HFFc6 (cell line): ENCODE measurements at places on chromosomes 6 and 20. TPM values are rescaled to one million over a fixed set of nuclear protein-coding genes. Genes with fewer than 3 reads are reported as not detected.

Gene FAM83D
- 12.8 to 32.9 TPM (median 25.4 TPM) in 3 replicates for total RNA-seq

GRCh38 chr6:124283486-124283885 is 479.8 kb downstream of the NKAIN2 start:
- H3K4me1 ChIP-seq: no peaks in the 10 kb centered on the region
- no peaks in the 10 kb centered on the region; the same call in 1 of the 2 replicates for H3K27me3 ChIP-seq
- no peak overlapping the region for H3K4me3 ChIP-seq
- no peaks in the 10 kb centered on the region; the same call in 1 of the 2 replicates for H3K36me3 ChIP-seq
- DNase-seq: no peak
- no peak overlapping the region for H3K27ac ChIP-seq

GRCh38 chr20:47501116-47501481 is 588 bp upstream of the NCOA3 start:
- peaks cover 37% of the 10 kb centered on the region for H3K4me1 ChIP-seq
- H3K4me3 ChIP-seq: peak overlapping the region; percentile 97

Gene TP53TG5
- total RNA-seq: not detected in 3 replicates

DNA sequence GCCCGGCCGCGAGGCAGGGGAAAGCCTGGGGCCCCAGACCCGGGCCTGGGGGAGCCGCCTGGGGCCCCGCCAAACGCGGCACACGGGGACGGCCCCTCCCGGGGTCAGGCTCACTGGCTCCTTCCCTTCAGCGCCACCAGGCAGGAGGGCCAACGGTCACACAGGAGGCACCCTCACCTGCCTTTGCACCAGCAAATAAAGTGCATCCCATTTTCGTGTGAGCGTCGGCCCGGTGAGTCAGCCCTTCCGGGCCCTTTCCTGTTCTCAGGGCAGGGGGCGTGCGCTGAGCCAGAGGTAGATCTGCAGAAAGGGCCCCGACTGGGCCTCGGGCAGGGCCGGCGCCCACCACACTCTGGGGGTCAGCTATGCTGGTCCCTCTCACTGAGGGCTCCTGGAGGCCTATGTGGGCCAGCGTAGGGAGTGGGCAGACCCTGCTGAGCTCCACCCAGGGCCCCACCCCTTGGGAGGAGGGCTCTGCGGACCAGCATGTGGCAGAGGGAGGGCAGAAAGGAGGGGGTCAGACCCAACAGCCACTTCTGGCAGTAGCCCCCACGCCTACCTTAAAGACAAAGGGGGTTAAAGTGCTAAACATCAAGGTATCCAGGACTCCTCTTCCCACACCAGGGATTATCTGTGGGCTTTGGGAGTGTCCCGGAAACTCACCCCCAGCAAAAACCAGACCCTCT is 931 bp upstream of the UCKL1 start:
- peak; percentile 37 for DNase-seq
- peak overlapping the region; percentile 73 for H3K27ac ChIP-seq
- H3K36me3 ChIP-seq: peaks cover 6% of the 10 kb centered on the region; the same call in 1 of the 2 replicates
- peaks cover 16% of the 10 kb centered on the region for H3K27me3 ChIP-seq
- H3K4me3 ChIP-seq: peak overlapping the region; percentile 81

DNA sequence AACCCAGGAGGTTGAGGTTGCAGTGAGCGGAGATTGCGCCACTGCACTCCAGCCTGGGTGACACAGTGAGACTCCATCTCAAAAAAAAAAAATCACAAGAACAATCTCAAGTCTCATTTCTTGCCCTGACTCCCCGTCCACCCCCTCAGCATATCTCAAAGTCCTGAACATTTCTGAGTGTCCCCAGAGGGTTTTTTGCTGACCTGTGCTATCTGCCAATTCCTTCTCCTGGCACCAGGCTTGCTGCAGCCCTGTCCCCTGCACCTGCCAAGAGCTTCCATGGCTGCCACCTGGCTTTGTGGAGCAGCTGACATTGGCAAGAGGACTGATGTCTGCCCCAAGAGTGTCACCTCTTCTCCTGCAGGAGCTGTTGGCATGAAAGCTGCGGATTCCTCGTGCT is 54.9 kb upstream of the PTPRT start:
- no peaks in the 10 kb centered on the region for H3K36me3 ChIP-seq
- H3K27me3 ChIP-seq: peaks cover 17% of the 10 kb centered on the region
- DNase-seq: no peak
- no peak overlapping the region for H3K4me3 ChIP-seq
- no peaks in the 10 kb centered on the region for H3K4me1 ChIP-seq

GRCh38 chr6:170111141-170111664 is 179.7 kb downstream of the DLL1 start:
- no peak for DNase-seq
- H3K27me3 ChIP-seq: peaks cover 3% of the 10 kb centered on the region; the same call in 1 of the 2 replicates
- no peaks in the 10 kb centered on the region; the same call in 1 of the 2 replicates for H3K36me3 ChIP-seq
- no peaks in the 10 kb centered on the region for H3K4me1 ChIP-seq
- H3K27ac ChIP-seq: no peak overlapping the region
- no peak overlapping the region for H3K4me3 ChIP-seq

Gene CDH22
- not detected in 3 replicates for total RNA-seq

Gene RBM24
- total RNA-seq: 29.6 and 33.8 TPM in 2 replicates

- H3K36me3 ChIP-seq: no peaks in the 10 kb centered on the region
- H3K4me3 ChIP-seq: no peak overlapping the region
- H3K4me1 ChIP-seq: peaks cover 69% of the 10 kb centered on the region
- H3K27ac ChIP-seq: peak overlapping the region; percentile 11; the same call in 1 of the 2 replicates
- DNase-seq: no peak
Measured at GRCh38 chr6:152087701-152088100, 280.2 kb downstream of the ESR1 start.

DNA sequence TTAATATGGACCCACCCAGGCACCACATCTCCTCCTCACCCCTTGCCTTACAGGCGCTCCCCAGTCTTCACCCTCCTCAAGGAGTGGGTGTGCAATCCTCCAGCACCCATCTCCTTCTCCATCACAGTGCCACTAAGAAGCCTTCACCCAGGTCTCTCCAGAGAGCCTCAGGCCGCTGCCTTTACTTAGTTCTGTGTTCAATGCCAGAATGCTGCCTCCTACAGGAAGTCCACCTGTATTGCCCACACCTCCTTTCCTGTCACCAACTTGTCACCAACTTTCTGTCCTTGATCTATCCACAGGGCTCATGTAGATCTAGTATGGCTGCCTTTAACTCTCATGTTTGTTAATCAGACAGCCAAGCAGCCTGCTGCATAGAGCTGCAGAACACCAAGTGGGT is 586 bp upstream of the LST1 start:
- H3K27ac ChIP-seq: no peak overlapping the region
- peaks cover 25% of the 10 kb centered on the region for H3K4me1 ChIP-seq
- H3K36me3 ChIP-seq: no peaks in the 10 kb centered on the region
- no peak overlapping the region for H3K4me3 ChIP-seq

GRCh38 chr20:11090751-11091150 is 417.0 kb upstream of the JAG1 start:
- no peak overlapping the region for H3K4me3 ChIP-seq
- no peaks in the 10 kb centered on the region; the same call in 1 of the 2 replicates for H3K27me3 ChIP-seq
- no peaks in the 10 kb centered on the region for H3K4me1 ChIP-seq
- no peaks in the 10 kb centered on the region for H3K36me3 ChIP-seq
- no peak overlapping the region for H3K27ac ChIP-seq

DNA sequence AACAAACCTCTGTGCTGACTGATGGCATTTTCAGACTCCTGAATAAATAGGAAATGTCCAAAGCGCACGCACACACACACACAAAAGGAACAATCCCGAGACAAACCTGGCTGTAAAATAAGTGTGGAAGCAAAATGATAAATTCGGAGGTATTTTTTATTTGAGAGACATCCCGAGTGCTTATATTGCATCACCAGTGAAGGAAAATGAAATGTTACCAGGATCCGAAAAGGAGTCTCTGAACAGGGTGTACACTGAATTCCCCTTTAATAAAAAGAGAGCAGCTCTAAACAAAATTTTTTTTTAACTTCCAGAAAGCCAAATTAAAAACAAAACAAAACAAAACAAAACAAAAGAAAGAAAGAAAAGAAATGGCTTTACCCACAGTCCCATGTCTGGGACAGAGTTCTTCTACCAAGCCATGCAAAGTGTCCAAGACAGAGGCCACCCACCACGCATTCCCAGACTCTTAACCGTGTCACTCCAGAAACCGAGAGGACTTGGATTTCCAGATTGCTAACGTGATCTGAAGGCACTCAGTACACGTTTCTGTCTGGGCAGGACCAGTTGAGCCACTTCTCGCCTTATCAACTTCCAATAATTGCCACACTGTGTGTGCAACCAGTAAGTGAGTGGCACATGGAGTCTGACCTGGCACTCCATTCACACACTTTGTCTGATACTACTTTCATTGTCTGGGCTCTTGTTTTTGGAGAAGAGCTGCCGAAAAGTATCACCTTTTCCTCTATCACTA is 817 bp downstream of the ME1 start:
- H3K27ac ChIP-seq: peak overlapping the region; percentile 92
- H3K4me3 ChIP-seq: peak overlapping the region; percentile 91
- peaks cover 36% of the 10 kb centered on the region for H3K4me1 ChIP-seq
- no peaks in the 10 kb centered on the region for H3K27me3 ChIP-seq

- H3K27me3 ChIP-seq: peaks cover 3% of the 10 kb centered on the region
- DNase-seq: no peak
- no peak overlapping the region for H3K4me3 ChIP-seq
- H3K36me3 ChIP-seq: peaks cover 8% of the 10 kb centered on the region
- no peak overlapping the region for H3K27ac ChIP-seq
- H3K4me1 ChIP-seq: peaks cover 25% of the 10 kb centered on the region
Measured at GRCh38 chr6:158279615-158280014, 32.6 kb upstream of the TULP4 start.

DNA sequence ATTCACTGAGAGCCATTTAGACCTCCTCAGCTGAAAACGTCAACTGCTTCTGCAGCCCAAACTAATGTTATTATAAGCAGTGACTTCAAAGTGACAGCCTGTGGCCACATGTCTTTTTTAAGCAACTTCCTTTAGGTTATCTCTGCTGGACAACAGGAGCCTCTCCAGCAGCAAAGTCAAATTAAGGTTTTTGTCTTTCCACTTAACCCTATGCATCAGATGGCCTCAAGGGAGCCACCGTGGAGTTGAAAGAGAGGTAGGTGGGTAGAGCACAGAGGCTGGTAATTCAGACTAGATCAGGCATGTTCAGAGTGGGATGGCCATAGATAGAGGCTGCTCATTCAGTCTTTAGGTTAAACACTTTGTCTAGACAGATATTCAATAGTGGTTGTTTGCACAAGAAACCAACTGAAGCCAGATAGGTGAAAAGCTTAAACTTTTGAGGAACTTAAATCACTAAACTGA is 300.6 kb upstream of the ECI2 start:
- peaks cover under 1% of the 10 kb centered on the region; the same call in 1 of the 2 replicates for H3K4me1 ChIP-seq
- H3K27me3 ChIP-seq: peaks cover 3% of the 10 kb centered on the region
- no peak overlapping the region for H3K27ac ChIP-seq
- DNase-seq: no peak

DNA sequence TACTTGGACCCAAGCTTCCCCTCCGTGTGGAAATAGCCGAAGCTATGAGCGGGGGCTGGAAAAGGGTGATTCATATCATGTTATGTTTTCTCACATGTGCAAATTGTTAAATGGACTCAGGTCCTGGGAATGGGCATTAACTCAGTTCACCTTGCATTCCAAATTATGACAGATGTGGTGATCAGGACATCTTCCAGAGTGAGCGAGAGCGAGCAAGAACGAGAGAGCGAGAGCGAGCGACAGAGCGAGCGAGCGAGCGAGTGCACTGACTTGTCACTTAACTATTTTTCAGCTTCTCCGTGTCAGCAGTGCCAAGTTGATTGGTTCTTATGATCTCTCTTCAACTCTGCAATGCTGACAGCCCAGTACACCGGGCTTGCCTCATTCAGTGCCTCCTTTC is 437.4 kb upstream of the NRSN1 start:
- no peak for DNase-seq
- H3K4me1 ChIP-seq: no peaks in the 10 kb centered on the region
- H3K27ac ChIP-seq: no peak overlapping the region
- no peaks in the 10 kb centered on the region for H3K27me3 ChIP-seq
- H3K4me3 ChIP-seq: no peak overlapping the region

DNA sequence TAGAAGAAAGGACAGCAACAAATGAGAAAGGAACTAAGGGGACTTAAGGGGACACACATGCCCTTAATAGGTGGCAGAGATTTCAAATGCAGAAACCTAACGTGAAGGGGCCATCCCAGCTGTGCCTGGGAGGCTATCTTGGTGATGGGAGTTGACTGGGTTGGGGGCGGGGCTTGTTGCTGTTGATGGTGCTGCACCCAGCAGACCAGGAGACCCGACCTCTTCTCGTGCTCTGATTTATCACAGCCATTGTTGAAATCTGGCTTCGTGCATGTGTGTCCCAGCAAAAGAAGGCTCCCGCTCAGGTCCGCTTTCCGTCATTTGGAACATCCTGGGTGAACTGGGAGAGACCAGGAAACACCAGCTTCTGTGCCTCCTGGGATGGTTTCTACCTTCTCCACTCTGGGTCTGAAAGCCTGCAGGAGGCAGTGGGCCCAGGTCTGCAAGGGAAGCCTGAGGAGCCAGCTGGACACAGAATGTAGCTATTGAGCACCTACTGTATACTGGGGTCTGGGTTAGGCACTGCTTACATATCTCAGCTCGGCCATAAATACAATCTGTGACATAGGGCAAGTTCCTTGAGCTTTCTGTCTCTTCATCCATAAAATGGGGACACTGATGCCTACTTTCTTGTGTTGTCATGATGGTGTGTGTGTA is 32.1 kb downstream of the TOX2 start:
- H3K36me3 ChIP-seq: peaks cover 20% of the 10 kb centered on the region
- no peak overlapping the region for H3K27ac ChIP-seq
- H3K27me3 ChIP-seq: peaks cover 2% of the 10 kb centered on the region
- no peak for DNase-seq
- H3K4me3 ChIP-seq: no peak overlapping the region; the same call in 1 of the 2 replicates
- peaks cover 60% of the 10 kb centered on the region for H3K4me1 ChIP-seq

DNA sequence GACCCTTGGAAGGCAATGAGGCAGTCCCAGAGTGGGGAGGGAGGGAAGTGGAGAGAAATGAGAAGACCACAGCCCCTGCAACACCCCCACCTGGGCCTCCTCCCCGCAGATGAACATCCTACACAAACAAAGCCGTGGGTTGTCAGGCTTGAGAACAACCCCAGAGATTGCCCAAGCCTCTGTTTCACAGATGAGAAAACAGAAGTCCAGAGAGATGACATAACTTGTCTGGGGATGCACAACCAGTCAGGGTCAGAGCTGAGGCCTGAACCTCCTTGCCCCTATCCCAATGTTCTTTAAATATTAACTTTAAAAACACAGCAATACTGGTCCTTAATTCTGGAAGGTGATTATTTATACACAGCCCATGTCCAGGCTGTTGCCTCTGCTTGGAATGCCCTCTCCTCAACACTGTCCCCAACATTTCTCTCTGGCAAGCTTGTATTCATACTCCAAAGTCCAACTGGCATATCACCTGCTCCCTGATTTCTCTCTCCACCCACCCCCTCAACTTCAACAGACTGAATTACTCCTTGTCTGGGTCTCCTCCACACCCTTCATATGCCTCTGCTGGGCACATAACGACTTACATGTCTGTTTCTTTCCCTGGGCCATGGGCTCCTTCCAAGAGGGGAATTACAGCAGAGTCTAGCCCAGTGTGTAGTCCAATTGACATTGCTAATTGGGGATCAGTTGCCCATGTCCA is 135.5 kb upstream of the LRFN2 start:
- no peak overlapping the region for H3K4me3 ChIP-seq
- no peaks in the 10 kb centered on the region for H3K36me3 ChIP-seq
- peaks cover 52% of the 10 kb centered on the region for H3K4me1 ChIP-seq

GRCh38 chr6:79115553-79116182 is 37.6 kb upstream of the PHIP start:
- no peaks in the 10 kb centered on the region for H3K36me3 ChIP-seq
- H3K27me3 ChIP-seq: no peaks in the 10 kb centered on the region

Gene MCCD1
- not detected in 3 replicates for total RNA-seq
